DMS153 (cell line): ENCODE measurements at places on chromosomes 13 and 19.

DNA sequence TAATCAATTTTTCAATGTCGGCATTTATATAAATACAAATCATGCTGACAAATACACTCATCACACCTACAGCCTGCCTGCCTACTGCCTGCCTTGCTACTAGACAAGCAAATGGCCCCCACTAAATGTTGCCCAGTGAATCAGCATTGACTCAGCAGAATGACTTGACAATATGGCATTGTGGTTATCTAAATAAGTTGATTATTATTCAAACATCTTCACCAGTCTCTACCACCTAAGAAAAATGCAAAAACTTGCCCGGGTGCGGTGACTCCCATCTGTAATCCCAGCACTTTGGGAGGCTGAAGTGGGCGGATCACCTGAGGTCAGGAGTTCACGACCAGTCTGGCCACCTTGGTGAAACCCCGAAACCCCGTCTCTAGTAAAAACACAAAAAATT is 296.1 kb downstream of the PCDH9 start:
- no peak for DNase-seq

- no peak for DNase-seq
Measured at GRCh38 chr19:32718286-32718685, 1.3 kb upstream of the TDRD12 start.

GRCh38 chr13:112442483-112443090 is 66.4 kb downstream of the SPACA7 start:
- DNase-seq, result peak; percentile 8

DNA sequence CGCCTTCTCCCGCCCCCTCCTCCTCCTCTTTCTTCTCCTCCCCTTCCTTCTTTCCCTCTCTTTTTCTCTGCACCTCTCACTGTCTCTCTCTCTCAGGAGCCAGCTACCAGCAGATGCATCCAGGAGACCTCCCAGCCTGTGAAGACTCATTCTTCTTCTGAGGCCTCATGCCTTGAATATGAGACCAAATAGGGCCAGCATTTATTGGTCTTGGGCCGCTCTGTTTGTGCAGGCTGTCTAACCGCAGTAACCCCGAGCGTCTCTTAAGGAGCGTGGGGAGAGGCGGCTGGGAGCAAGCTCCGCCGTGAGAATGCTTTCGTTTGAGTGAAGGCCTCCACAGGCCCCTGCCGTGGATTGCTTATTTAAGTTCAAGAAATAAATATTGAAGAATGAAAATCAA is 167.0 kb downstream of the NUFIP1 start:
- no peak for DNase-seq

DNA sequence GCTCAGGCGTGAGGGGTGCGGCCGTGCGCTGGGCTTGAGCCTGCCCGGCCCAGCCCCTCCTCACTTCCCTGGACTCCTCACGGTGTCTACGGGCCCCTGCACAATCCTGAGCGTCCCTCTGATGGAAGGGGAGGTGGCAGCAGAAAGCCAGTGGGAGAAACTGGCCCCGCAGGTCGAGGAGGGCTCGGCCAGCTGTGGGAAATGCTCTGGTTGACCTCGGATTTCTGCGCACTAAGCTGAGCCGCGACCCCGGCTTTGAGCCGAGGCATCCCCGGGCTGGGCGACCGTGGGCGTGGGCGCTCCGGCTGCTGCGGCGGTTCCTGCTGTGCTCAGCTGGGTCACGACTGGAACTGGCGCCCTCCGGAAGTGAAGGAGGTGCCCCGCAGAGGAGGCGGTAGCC is 70.1 kb downstream of the ZNF208 start:
- DNase-seq, result no peak

- DNase-seq, result no peak
Measured at GRCh38 chr13:23605831-23606230, 35.6 kb downstream of the TNFRSF19 start.

- DNase-seq, result peak; percentile 57
Measured at GRCh38 chr13:106533101-106533942, 2.1 kb downstream of the EFNB2 start.

- DNase-seq, result no peak
Measured at GRCh38 chr19:56946159-56946558, 105.6 kb upstream of the PEG3 start.

DNA sequence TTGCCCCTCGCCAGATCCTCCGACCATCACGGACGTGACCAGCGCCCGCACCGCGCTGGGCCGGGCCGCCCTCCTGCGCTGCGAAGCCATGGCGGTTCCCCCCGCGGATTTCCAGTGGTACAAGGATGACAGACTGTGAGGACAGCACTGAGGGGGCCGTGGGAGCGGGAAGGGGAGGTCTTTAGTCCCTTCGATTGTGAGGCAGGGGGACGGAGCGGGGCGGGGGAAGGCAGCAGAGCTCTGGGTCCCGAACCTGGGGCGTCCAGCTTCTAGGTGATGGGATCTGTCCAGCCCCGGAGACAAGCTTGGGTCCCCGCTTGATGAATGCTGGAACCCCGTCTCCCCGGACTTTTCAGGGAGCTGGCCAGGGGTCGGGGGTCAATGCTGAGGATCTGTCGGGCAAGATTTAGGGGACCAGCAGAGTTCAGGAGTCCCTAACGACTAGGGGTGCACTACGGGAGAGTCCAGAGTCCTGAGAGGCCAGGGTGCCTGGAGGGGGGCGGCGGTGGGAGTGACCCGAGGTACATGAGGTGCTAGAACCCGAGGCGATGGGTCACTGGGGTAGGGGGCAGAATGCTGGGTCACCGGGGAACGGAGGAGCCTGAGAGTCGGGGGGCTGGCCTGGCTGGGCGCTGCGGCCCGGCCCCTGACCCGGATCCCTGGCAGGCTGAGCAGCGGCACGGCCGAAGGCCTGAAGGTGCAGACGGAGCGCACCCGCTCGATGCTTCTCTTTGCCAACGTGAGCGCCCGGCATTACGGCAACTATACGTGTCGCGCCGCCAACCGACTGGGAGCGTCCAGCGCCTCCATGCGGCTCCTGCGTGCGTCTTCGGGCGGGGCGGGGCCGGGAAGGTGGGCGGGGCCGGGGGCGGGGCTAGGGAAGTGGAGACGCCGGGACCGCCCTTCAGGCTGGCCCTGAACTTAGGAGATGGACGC is 14.6 kb downstream of the VSIG10L start:
- no peak for DNase-seq
